ENCODE measurements at places on chromosomes 2 and 18.

DNA sequence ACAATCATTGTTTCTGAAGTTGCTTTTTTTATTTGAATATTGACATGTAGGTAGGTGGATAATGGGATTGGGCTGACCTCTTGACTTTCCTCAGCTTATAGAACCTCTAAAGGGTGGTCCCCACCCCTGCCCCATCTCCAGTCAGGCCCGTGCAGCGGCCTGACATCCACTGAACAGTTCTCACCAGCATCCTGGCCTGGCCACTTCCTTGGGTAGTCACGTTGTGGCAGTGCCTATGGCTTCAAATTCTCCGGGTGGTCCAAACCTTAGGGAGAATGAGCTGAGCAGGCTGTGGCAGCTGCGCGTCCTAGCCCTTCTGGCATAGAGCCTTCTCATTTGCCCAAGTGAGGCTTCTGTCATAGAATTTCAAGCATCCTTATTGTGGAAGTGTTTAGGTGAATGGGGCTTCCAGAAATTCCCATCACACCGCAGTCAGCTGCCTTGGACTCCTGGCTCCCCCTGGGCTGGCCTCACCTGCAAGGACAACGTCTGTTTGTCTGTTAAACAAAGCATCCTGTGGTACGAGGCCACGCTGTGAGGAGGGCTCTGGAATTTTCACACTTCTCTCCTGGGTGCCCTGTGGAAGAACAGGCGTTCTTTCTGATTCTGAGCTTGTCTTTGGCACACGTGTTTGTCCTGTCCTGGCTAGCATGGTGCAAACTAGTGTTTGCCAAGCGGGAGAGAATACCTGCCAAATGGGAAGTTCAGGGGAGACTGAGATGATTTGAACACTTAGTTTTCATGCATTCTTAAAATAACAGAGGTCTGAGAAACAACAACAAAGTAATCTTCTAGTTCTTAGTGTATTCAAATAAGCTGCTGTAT lies 31.8 kb upstream of the OTOS start:
- DNase-seq, result no peak

DNA sequence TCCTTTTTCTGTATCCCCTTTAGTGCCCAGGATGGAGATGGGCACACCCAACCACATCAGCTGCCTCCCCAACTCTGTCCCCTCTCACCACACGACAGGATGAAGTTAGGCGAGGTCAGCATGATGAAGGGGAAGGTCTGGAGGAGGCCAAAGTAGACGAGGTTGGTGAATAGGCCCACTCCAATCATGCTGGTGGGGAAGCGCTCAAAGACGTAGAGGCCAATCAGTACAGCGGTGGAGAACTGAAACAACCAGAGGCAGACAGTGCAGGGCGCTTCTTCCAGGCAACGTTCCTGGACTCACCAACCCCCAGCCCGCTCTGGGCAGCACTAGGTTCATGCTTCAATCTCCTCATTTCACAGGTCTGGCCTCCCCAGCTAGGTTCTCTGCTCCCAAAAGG lies 2.9 kb downstream of the TEX261 start:
- no peak for DNase-seq

DNA sequence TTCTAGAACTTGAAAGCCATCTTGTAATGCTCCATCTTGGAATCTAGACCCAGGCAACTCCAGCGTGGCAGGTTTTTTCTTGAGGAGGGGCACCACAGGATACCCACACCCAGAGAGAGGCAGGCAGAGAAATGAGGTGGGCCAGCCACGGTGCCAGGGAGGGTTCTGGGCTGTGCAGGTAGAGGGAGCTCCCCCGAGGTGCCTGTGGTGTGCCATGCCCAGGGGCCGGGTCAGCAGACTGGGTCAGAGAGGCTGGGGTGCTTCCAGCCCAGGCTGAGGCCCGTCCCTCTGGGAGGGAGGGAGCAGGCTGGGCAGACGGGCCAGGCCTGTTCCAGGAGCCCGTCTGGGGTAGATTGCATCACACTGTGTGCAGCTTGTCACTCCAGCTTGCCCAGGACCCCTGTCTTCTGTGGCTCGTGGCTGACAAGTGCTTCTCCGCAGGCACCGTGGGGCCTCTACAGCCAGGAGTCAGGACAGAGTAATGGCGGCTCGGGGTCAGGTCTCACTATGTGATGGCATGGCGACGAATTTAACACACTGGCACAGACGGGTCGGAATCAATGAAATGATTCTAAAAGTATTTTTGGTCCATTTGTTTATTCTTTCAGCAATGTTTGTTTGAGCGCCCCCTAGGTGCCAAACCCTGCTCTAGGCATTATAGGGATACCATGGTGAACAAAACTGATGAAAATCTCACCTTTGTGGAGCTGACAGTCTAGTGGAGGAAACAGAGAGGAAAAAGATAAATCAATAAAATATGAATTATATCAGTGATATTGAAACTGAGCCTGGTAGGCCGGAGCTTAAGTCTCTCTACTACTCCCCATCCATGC lies 144.0 kb downstream of the ACOXL start:
- DNase-seq, result no peak

- no peak for DNase-seq
Measured at GRCh38 chr2:20034218-20034617, 17.2 kb downstream of the LAPTM4A start.

GRCh38 chr2:170332676-170333402 lies 154.9 kb downstream of the MYO3B start:
- no peak for DNase-seq

DNA sequence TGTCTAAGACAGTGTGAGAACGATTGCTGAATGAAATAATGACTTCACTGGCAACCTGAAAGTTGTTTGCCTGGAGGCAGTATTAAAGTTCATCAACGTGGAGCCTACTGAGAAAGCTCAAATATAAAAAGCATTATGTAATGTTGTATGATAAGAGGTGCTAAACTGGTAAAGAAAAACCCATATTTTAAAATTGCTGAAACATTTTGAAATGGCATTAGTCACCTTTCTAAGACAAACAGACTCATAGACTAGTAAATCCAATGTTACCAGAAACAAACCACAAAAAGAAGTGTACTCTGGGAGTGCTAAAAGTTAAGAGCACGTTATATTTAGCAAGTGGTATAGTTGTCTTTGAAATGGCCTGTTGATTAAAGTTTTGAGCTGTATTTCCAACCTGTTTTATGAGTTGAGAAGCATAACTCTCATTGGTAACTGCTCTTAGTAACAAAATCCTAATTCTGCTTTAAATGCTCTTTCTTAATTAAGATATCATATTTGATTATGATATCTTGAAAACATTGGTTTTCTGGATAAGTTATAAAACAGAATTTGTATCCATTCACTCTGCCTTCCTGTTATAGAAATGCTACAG lies 62.7 kb downstream of the CYP1B1 start:
- no peak for DNase-seq

GRCh38 chr2:84830095-84830494 lies 50.8 kb downstream of the TRABD2A start:
- no peak for DNase-seq

DNA sequence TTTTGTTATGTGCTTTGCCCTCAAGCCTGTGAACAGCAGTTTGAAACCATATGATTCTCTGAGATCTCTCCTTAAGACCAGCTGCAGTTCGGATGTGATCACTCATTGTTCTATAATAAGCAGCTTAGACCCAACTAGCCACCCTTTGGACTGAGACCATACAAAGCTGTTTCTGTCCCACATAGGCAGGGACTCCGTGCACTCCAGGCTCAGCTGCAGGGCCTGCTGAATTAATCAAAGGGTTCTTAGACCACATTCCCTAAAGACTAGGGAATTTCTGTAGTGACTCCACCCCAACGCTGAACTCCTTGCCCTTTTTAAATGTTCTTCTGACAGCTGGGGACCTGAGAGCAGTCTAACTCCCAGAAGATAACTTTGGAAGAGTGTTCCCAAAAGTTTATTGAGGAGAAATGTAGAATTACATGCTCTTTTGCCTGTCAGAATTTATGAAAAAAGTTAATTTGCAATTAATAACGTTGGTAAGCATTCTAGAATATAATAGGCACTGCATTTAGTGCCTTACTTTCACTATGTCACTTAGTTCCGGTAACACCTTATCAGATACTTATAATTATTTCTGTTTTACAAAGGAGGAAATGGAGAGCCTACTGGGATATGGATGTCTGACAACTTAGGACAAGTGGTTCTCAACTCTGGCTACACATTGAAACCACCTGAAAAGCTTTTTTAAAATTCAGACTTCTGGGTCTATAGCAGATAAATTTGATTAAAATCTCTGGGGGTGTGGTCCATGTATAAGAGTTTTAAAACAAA lies 42.3 kb downstream of the GULP1 start:
- no peak for DNase-seq

DNA sequence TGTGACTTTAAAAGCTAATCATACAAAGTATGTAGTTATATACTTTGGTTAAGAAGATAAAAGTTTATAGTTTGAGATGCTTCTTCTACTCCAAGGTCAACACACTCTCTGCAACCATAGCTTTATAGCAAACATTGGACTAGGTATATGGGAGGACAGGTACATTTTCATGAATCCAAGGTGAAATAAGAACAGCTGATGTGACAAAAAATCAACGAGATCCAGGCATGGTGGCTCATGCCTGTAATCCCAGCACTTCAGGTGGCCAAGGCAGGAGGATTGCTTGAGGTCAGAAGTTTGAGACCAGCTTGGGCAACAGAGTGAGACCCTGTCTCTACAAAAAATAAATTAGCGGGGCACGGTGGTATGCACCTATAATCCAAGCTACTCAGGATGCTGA lies 163.3 kb upstream of the VWC2L start:
- DNase-seq, result no peak

- DNase-seq, result no peak
Measured at GRCh38 chr2:171531291-171531690, 9.0 kb downstream of the CYBRD1 start.

DNA sequence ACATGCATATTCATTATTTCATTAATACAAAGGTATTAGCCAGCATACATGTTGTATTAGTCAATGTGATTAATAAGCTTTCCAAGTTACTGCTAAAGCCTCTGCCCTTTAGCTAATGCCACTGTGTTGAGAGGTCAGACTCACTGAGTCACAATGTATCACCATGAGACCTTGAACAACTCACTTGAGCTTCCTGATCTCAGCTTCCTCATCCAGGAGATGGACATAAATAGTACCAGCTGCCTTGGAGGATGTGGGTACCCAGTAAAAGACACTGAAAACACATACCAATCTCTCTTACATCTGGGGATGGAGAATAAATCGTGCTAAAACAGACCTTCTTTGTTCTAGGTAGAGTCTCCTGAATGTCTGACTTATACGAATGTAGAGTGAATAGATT lies 224.6 kb downstream of the EPHA4 start:
- no peak for DNase-seq

DNA sequence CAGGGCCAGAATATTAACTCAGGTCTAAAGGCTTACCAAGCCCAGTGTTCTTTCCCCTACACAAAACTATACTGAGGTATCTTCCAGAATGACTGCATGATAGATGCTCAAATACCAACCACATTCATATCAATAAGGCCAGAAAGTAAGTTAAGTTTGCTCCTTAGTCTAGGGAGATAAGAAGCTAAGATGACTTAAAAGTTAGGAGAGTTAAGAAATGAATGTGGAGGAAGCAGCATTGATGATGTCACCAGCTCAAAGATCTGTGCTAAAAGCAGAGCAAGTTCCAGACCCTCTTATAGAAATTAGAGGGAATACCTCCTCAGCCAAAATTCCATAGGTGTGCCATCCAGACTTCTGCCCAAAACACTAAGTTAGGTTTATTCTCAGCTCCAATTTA lies 6.1 kb downstream of the PPP4R1 start:
- no peak for DNase-seq

DNA sequence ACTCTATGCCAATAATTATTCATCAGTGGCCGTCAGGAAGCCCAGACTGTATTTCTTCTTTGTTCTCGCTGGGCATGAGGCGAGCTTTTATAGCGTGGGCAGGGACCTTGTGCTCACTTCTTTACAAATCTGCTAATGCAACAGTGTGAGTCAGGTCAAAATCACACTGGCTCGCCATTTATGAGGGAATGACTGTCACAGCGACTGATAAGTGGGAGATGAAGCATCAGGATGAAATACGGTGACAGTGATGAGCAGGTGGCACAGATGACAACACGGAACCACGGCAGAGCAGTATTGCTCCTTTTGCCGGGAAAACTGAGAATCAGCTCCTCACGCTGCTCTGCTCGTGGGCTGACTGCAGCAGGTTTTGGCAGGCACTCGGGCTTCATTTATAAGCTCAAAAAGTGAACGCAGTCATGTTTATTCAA lies 20.5 kb downstream of the TYMS start:
- DNase-seq, result no peak
